Panc1 (cell line): ENCODE measurements at places on chromosomes 2 and 18.

DNA sequence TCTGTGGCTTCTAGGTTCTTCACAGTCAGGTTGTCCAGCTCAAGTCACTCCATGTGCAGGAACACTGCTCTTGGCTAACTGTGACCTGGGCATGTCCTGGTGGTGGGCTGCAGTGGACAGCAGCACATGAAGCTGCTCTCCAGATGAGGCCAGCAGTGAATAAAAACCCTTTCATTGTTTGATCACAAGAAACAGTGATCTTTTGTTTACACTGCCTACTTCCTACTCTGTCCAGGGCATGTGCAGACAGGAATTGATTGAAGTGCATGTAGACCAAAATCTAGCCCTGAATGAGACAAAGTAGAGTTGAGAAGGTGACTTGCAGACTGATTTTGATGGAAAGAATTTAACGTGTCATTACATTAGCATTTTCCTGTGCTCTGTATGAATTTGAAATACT lies 34.9 kb downstream of the BCL2L11 start:
- DNase-seq = no peak

DNA sequence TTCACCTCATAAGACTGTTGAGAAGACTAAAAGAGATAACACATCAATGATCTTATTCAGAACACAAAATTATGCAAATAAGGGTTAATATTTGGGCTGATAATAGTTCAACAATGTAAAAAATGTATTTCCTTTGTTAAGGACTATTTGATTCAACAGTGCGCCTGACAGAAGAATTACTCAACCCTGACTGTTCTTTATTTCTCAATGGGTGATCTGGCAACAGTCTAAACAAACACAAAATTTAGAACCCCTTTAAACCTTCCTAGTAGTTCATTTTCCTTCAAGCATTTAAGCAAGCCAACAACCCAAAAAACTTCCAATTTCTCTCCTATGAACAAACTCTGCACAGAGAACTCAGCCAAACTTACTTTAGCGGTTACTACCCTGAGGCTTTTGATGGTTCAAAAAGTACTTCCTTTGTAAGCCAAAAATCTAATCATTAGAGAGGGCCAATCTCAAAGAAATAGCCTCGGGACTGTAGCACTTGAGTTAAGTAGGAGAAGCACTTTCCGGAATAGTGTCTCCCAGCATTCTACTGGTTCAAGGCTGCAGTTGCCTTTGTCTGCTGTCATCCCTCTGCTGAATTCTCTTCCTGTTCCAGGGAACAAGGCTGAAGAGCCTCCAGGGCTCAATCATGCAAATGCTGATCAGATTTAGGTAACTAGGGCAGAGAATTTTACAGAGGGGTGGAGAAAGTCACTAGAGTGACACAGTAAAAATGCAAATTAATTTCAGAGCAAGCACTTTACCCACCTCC lies 40.9 kb upstream of the MAPK4 start:
- DNase-seq = no peak

DNA sequence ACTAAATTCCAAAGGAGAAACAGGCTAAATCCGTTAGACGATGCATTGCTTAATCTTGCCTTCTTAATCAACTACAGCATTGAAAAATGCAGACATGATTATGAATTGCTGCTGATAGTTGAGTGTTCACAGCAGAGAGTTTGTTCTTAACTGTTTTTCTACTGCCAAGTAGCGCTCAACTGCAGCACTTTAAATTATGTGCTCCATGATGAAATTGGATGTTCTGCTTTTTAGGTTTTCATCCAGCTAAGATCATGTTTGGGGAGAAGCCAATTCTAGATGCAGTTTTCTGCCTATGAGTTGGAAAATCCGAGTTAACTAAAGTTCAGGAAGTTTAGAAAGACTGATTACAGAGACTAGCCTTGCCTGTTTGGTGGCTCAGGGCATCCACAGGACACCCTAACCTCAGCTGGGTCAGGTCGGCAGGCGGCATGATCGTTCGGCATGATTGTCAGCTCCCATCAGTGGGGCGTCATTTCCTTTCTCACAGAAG lies 119.4 kb upstream of the PIEZO2 start:
- DNase-seq = no peak

GRCh38 chr2:225600444-225600843 lies 200.9 kb downstream of the NYAP2 start:
- DNase-seq = no peak

GRCh38 chr2:120964819-120965218 lies 229.2 kb downstream of the GLI2 start:
- DNase-seq = no peak

- DNase-seq = no peak
Observed at GRCh38 chr18:32771871-32772580, 797 bp downstream of the KLHL14 start.

- no peak for DNase-seq
Observed at GRCh38 chr18:46481048-46481846, 175.8 kb downstream of the LOXHD1 start.

- DNase-seq = no peak
Observed at GRCh38 chr2:230952226-230952956, 27.3 kb upstream of the GPR55 start.

DNA sequence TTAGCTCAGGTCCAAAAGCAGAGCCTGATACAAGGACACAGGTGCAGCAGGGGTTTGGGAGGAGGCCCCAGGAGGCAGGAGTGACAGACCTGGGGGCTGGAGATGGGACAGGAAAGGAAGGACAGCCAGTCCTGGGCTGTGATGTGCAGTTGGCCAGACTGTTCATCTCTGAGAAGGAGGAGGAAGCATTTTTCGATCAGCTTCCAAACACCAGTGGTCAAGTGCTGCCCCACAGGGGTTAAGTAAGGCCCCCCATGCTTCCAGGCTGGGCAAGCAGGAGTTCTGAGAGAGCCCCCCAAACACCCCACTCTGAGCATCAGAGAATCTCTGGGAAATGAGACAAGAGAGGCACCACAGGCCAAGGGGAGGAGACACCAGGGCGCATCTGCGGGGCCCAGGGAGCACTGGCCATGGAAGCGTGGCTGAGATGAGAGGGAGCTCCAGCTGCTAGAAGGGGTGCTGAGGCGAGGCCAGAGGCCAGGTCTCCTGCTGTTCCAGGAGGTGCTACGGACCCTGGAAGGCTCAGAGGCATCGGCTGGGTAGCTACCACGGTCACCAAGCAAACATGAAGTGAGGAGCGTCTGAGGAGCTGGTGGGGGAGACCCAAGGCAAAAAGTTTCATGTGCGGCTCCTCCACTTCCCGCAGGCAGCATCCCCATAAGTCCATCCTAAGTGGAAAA lies 5.6 kb upstream of the HDAC4 start:
- DNase-seq = no peak

DNA sequence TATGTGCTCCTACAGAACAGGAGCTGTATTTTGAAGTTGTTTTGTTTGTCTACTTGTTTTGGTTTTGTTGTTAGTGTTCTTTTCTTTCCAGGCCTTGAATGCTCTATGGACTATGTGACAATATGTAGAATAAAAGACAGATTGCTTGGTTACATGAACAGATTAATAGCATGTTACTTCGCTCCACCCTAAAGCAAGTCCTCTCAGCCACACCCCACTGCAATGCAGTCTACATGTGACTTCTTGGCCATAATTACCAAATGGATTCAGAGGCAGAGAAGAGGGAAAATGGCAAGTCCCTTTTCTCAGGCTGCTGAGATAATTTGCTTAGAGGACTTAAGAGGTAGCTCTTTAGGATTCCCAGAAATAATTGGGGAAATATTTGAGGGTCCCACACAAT lies 123.2 kb upstream of the CYP1B1 start:
- no peak for DNase-seq

GRCh38 chr2:136373841-136374240 lies 255.9 kb upstream of the CXCR4 start:
- DNase-seq = no peak

DNA sequence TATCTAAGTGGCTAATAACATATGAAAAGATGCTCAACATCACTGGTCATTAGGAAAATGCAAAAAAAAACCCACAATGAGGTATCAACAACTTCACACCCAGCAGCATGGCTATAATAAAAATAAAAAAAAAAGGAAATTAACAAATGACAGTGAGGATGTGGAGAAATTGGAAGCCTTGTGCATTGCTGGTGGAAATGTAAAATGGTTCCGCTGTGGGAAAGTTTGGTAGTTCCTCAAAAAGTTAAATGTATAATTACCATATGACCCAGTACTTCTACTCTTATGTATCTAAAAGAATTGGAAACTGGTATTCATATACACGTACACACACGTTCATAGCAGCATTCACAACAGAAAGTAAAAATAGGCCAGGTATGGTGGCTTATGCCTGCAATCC lies 15.5 kb upstream of the CACNB4 start:
- DNase-seq = no peak

DNA sequence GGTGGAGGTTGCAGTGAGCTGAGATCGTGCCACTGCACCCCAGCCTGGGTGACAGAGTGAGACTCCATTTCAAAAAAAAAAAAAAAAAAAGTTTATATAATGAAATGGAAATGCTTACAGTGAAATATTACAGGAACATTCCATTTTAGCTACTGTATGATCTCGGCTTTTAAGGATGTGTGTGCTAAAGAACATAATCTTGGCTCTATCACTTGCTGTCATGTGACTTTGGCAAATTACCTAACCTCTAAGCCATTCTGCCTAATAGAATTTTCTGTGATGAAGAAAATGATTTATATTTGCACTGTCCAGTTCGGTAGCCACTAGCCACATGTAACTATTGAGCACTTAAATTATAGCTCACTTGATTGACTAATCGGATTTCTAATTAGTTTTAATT lies 36.3 kb downstream of the SMAD4 start:
- no peak for DNase-seq

GRCh38 chr2:30029804-30030203 lies 108.4 kb upstream of the ALK start:
- DNase-seq = no peak

DNA sequence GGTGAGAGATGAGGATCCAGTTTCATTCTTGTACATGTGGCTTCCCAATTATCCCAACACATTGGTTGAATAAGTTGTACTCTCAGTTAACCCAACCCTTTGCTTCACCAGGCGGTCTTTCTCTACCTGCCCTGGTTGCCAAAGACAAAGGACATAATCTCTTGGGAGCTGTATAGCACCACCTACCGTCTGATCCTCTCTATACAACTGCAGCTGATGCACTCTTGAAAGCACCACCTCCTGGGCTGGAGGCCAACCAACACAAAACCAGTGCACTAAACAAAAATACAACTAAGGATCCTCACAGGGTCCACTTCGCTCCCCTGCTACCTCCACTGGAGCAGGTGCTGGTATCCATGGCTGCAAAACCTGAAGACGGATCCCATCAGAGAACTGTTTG lies 473.6 kb upstream of the NRXN1 start:
- no peak for DNase-seq

DNA sequence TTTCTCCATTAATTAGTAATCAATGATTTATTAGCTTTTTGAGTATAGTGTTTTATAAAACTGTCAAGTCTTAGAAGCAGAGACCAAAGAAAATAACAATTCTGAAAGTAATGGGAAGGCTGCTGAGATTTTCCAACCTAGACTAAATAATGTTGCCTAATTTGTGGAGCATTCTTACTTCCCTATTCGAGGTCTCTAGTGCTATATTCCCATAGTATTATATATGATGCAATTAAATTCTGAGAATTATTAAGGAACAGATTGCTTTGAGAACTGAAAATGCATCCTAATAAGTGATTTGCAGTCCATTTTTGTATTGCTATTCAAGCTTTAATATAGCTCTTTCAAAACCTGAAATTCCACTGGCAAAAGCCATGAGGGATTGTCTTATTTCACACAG lies 27.7 kb upstream of the DOCK10 start:
- no peak for DNase-seq

- DNase-seq = no peak
Observed at GRCh38 chr2:29703336-29703735, 218.1 kb downstream of the ALK start.

DNA sequence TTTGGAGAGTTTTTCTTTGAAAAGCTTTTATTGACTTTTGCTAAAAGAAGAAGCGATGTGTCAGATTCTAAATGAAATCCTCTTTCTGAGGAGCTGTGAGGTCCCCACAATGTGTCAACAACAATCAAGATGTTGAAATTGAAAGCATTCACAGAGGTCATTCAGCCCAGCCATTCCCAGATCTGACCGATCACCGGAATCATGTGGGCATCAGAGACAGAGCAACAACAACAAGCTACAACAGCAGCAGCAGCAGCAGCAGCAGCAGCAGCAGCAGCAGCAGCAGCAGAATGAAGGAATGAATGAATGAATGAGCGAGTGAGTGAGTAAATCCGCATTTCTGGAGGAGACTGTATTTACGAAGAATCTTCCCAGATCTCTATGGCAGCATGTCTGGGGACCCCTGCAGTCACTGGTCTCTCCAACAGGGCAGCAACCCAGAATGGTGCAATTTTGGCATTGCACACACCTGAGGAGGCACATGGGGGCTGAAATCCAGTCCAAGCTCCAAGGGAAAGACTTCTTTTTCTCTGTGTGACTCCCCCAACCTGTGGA lies 299.0 kb downstream of the MYCN start:
- DNase-seq = no peak

DNA sequence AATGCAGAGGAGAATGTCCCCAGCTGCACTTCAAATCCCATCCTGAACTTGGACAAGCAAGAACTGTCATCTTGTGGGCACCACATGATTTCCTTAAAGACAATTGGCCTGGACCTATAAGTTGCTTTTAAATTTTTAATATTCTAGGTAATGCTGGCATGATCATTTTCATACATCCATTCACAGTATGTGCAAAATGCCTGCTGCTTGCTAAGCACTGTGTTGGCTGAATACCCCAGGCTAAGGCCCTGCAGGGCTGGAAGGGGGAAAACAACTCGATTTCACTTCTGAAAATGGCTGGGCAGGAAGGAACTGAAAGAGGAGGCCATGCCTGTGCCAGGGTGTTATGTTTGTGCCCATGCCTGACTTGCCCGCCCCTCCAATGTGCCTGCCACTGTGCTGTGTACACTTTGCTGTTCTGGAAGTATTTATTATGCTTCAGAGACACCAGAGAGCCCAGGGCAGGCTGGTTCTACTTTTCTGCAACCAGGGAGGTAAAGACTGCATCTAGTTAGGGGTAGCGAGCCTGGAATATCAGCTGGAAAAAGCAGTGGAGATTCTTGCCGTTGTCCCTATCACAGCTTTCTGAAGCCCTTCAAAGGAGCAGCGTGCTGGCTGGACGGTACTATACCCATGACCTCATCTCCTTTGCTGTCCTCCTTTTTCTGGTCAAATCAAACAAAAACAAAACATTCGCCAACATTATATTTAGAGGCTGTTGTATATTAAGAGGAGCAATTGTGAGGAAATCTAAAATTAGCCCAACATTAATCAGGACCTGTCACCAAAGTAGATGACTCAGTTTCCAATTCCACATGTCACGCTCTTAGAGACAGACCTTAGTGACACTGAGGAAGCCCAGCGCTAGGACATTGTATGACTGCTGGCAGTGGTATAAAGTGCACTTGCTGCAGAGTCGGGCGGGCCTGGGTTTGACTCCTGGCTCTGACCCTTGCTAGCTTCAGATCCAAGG lies 158.1 kb downstream of the DDX1 start:
- DNase-seq = no peak

- DNase-seq = no peak
Observed at GRCh38 chr18:6979954-6980353, 137.6 kb downstream of the LAMA1 start.

- no peak for DNase-seq
Observed at GRCh38 chr2:169073963-169074751, 4.8 kb downstream of the DHRS9 start.

GRCh38 chr2:198596985-198597384 lies 792.6 kb downstream of the PLCL1 start:
- no peak for DNase-seq

GRCh38 chr18:8745355-8746014 lies 40.1 kb downstream of the MTCL1 start:
- DNase-seq = no peak

GRCh38 chr2:198385326-198385725 lies 580.9 kb downstream of the PLCL1 start:
- no peak for DNase-seq
